ENCODE measurements at places on chromosomes 16 and 17.

DNA sequence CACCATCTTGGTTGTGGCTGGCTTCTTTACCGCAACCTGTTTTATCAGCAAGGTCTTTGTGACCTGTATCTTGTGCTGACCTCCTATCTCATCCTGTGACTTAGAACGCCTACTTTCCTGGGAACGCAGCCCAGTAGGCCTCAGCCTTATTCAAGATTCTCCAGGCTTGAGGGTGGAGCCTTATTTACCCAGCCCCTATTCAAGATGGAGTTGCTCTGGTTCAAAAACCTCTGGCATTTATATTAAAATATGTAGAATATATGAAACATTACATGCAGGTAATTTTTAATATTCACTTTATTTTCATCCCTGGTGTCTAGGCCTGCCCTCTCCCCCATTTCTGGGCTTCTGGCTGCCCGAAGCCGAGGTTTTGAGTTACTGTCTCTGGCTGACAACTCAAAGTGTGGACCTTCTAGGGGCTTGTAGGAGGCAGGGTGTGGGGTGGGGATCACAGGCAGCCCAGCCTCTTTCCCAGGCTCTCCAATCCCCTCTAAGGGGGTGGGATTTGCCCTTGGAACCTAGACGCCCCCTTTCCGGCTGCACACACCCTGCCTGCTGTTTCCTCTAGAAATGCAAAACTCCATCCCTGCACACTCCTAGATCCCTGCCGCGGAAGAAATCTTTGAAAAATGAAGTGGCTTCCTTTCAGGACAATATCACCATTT, 152.0 kb downstream of the KCNJ12 start:
- DNase-seq: no peak

GRCh38 chr17:17513626-17514025, 17.4 kb upstream of the RASD1 start:
- no peak for DNase-seq

DNA sequence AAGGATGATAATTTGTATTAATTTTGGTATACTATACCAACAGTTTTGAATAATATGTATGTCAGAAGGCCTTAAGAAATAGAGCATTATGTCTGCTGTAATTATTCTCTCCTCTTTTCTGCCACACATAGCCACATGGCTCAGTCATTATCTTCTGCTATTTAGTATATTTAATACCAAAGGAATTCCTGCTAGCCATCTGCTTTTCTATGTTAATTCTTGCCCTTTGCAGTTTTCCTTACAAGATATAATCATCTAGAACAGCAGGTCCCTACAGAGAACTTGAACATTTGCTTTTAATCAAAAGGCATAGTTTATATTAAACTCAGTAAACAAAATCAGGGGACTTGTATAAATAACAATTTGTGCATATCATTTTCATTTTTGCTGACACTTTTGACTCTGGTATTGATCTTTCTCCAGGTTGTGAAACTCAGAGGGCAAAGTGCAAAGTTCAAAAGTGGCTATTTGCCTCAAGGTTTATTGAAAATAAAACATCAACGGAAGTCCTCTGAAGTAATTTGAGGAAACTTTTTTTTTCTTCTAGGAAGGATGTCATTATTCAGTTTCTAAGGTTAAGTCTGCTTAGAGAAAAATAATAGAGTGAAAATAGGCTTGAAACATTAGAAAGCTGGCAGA, 702.0 kb downstream of the KCNJ2 start:
- no peak for DNase-seq

GRCh38 chr16:10314811-10315210, 71.0 kb upstream of the ATF7IP2 start:
- peak; percentile 15 for DNase-seq

GRCh38 chr16:86618431-86619238, 40.3 kb downstream of the FOXL1 start:
- DNase-seq: no peak
